ENCODE measurements at places on chromosomes 7 and 10.

- no peak for DNase-seq
- H3K27me3 ChIP-seq = peaks cover 4% of the 10 kb centered on the region
- peaks cover 5% of the 10 kb centered on the region for H3K36me3 ChIP-seq
- no peaks in the 10 kb centered on the region for H3K4me1 ChIP-seq
These were observed 167.2 kb downstream of the EBF3 start for GRCh38 chr10:129796710-129797420.

DNA sequence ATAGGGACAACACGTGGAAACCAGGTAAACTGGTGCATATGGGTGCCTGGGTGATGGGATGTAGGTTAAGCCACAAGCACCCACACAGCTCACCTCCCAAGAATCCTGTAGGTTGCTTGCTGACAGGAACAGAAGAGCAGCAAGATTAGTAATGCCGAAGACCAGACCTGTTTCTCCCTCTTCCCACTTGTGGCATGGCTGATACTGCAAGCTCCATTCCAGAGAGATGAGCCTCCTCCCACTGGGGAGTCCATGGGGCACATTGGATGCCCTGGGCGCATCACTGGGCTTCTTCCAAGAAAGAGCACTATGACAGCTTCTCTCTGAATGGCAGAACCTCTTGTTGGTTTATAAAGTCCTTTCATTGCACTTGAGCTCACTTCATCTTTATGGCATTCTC lies 44.4 kb upstream of the LOXL4 start:
- DNase-seq = no peak
- H3K27me3 ChIP-seq = no peaks in the 10 kb centered on the region
- no peak overlapping the region for H3K4me3 ChIP-seq
- no peak overlapping the region for H3K27ac ChIP-seq
- peaks cover 21% of the 10 kb centered on the region for H3K4me1 ChIP-seq
- H3K36me3 ChIP-seq = no peaks in the 10 kb centered on the region

GRCh38 chr10:38127812-38128211 lies 33.7 kb downstream of the ZNF37A start:
- no peaks in the 10 kb centered on the region for H3K27me3 ChIP-seq
- peaks cover 41% of the 10 kb centered on the region for H3K36me3 ChIP-seq
- no peak overlapping the region for H3K4me3 ChIP-seq
- no peak overlapping the region for H3K27ac ChIP-seq

- H3K4me1 ChIP-seq = peaks cover 43% of the 10 kb centered on the region
- no peak for DNase-seq
- no peaks in the 10 kb centered on the region for H3K27me3 ChIP-seq
- no peak overlapping the region for H3K4me3 ChIP-seq
- peak overlapping the region; percentile 85 for H3K27ac ChIP-seq
These were observed 13.1 kb upstream of the CAMK2G start for GRCh38 chr10:73887294-73888039.

- H3K36me3 ChIP-seq = no peaks in the 10 kb centered on the region
- no peak for DNase-seq
- no peak overlapping the region for H3K4me3 ChIP-seq
- no peaks in the 10 kb centered on the region for H3K27me3 ChIP-seq
- peaks cover 9% of the 10 kb centered on the region for H3K4me1 ChIP-seq
- H3K27ac ChIP-seq = no peak overlapping the region
These were observed 65.1 kb downstream of the LHPP start for GRCh38 chr10:124526621-124527267.

Measured in mesothelial cell of epicardium (in vitro differentiated cells).